Inflammatory macrophage (primary cell): ENCODE measurements at places on chromosomes 12 and 14.
A peak's percentile ranks its signal among the peaks of the same experiment; 100 is the strongest.

GRCh38 chr14:72941286-72941985, 15.2 kb downstream of the DCAF4 start:
- DNase-seq: no peak

DNA sequence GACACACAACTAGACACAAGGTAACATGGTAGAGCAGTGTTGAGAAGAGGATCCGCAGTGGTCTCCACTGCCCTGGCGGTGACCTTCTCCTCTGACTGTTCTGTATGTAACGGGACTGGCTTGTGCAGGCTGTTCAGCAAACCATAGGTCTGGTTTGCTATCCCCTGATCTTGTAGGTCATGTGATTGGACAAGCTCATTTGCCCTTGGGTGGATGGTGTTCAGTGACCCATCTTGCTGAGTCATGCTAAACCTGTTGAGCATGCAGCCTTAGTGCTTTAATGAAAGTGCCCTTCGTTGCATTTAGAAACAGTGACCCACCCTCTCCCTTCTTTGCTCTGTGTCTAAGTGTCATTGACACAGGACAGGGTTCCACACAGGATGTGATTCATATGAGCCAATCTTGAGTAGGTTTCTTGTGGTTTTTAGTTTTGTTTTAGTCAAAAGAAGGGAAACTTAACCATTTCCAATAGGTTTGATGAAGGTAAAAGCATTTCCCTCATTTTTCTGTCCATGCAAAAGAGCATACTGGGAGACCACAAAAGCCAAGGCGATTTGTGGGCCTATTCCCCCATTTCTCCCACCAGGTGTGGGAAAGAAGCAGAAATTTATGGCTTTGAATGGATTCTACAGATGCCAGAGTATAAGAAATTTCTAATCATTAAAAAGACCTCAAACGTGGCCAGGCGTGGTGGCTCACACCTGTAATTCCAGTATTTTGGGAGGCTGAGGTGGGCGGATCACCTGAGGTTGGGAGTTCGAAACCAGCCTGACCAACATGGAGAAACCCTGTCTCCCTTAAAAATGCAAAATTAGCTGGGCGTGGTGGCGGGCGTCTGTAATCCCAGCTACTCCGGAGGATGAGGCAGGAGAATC, 32.6 kb upstream of the HIF1A start:
- DNase-seq: peak; percentile 81

- DNase-seq: peak; percentile 55
Observed at GRCh38 chr14:56117765-56118610, at the start of gene PELI2. Gene PELI2 (plus strand): TSS chr14:56118411. CDS start chr14:56118661, 250 bp downstream.

DNA sequence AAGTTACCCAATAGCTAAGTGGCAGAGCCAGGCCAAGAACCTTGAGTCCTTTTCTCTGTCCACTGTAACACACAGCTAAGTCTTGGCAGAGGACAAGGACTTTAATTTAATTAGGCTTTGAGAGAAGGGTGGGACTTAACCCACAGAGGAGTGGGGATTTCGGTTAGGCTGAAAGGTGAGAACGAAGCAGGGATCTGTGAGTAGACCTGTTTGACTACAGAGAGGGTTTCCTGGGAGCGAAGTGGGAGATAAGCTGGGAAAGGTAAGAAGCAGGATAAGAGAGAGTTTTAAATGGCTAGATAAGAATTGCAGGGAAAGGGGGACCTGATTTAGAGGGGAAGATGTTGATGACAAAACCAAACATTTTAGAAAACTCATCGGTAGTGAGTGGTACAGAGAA, 2.0 kb upstream of the PPFIBP1 start:
- no peak for DNase-seq

- DNase-seq: no peak
Observed at GRCh38 chr14:63164108-63164683, 40.0 kb upstream of the RHOJ start.

DNA sequence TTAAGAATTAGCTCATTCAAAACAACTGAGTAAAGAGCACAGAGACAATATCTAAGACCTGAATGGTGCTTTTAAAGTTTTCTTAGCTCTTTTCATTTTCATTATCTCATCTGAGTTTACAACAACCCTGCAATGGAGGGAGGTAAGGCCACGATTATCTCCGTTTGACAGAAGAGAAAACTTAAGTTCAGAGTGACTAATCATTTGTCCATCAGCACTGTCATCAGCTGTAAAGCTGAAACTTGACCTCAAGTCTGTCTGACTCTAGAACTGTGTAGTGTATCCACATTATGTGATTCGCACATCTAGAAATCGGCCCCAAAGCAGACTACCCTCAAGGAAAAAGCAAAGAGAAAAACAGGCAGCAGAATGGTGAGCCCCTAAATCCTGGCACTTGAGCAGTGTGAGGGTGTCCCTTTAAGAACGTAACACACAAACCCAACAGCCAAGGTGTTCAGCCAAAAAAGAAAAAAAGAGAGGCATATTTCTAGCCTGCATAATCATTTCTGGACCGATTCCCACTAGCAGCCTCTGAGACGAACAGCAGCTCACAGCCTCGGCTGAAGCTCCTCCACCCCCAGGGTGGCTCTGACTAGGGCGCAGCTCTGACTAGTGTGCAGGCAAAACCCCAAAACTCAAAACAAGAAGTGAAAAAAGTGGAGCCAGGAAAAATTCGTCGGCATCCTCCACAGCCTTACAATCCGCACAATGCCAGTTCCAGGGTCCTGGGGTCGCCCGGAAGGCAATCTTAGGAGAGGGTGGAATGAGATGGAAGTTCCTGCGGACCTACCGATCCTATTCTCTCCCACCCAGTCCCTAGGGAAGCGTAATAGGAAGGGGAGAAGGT, 1.6 kb downstream of the STXBP6 start:
- DNase-seq: no peak

DNA sequence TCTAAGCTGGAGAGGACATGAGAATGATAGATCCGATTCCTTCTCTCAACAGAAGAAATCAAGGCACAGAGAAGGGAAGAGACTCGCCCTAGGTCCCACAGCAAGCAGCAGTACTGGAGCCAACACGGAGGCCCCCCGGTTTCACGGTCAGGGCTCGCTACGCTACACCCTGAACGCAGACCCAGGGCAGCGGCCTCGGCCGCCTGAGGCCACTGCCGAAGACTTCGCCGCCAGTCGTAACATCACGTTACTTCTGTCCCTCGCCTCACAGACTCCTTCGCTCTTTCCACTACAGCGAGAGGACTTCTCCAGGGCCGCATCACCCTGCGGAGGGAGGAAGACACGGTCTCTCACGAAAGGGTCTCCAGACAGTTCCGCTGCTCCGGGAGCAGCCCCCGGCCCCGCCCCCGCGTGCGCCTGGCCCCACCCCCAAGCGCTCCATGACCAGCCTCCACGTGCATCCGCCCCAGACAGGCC, 411 bp upstream of the DCAF4 start:
- no peak for DNase-seq
